Dorsolateral prefrontal cortex (tissue), 122 donors: ENCODE measurements at places on chromosomes 1 and 21. TPM values are rescaled to one million over a fixed set of nuclear protein-coding genes. Genes with fewer than 3 reads are reported as not detected.

- no peak for DNase-seq
Observed at GRCh38 chr1:162502928-162503327, 5.3 kb downstream of the UHMK1 start.

DNA sequence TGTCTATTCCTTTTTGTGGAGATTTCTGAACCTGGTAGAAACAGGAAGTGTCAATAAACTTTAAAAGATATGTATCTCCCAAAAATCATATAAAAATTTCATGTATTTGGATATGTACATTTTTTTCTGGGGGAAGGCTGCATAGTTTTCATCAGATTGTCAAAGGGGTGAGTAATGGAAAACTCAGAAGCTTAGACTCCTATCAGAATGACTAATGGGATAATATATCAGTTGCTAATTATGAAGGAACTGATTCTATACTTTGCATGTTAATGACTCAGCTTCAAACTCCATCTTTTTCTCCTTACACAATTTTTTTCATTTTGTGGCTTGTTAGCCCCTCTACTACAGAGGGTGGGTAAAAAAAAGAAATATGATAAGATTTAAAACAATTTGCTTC lies 55.9 kb downstream of the GON4L start:
- DNase-seq = no peak

GRCh38 chr1:15066191-15066590 lies 87.4 kb upstream of the TMEM51 start:
- DNase-seq = no peak

OR2T29 gene
- total RNA-seq = 0.30 TPM

GRCh38 chr1:66348776-66349175 lies 185.2 kb upstream of the SGIP1 start:
- no peak for DNase-seq
